ENCODE measurements at places on chromosomes 4 and X.

- no peak overlapping the region for H3K27ac ChIP-seq
- no peak for DNase-seq
- no peaks in the 10 kb centered on the region for H3K27me3 ChIP-seq
- H3K4me1 ChIP-seq = peaks cover 17% of the 10 kb centered on the region
Observed at GRCh38 chr4:148289740-148290139, 152.5 kb downstream of the NR3C2 start.

DNA sequence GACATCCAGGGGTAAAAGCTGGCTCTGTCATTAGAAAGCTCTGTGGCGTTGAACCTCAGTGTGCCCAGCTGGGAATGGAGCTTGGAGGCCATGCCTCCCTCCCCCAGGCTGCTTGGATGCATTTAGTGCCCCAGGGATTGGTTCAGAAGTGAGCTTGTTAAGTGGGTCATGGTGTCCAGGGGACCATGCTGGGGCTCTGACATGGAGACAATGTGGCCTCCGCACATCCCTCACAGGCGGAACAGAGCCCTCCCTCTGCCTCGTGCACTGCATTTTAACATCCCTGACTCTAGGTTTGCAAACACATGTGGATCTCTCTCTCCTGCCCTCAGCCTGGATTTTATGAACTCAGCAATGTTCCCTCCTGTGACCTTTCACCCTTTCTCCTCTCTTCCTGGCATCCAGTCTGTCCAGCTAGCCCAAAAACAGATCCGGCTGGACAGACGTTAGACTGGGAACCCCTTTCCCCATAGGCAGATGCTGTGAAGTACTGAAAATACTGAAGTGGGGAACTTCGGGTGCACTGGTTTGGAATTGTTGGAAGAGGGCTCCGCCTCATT is 81.5 kb downstream of the SORCS2 start:
- H3K27me3 ChIP-seq = no peaks in the 10 kb centered on the region
- H3K4me1 ChIP-seq = no peaks in the 10 kb centered on the region
- H3K4me3 ChIP-seq = no peak overlapping the region
- no peaks in the 10 kb centered on the region for H3K36me3 ChIP-seq
- DNase-seq = no peak

- no peak for DNase-seq
- H3K4me3 ChIP-seq = no peak overlapping the region
- H3K27ac ChIP-seq = no peak overlapping the region
- no peaks in the 10 kb centered on the region for H3K4me1 ChIP-seq
- no peaks in the 10 kb centered on the region for H3K36me3 ChIP-seq
Observed at GRCh38 chr4:69408451-69408850, 87.3 kb downstream of the UGT2B4 start.

DNA sequence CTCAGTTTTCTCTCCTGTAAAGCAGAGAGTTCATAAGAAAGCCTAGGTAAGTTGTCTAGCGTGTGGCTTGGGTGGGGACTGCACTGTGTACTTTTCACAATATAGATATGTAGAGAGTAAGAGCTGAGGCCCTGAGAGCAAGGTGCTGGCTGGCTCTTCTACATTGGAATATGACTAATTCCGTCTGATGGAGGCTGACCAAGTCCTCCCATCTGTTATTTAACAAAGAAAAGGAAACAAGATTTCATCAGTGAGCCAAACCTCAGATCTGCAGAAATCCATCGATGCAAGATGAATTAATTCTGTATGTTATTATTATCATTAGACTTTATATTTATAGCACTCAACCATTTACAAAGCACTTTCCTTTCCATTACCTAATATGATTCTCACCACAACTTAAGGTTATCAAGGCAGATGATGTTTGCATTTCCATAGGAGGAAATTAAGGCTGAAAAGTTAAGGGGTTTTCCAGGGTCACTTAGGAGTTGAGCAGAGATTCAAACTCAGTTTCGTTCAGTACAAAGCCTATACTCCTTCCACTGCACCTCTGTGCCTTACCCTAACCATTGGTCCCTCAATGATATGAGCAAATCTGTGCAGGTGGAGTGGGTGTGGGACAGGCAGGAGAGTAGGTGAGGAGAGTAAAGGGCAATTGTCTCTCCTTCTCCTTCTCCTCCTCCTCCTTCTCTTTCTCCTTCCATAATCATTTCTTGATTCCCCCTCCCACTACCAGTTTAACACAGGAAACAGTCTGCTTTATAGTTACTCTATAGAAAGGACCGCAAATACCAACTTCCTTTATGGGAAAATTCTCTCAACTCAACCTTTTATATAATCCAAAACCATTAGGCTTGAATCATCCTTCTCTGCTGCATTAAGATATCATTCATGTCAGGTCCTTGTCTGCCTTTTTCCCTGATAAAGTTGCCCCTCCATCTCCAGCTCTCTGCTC is 27.6 kb upstream of the SRD5A3 start:
- H3K4me3 ChIP-seq = no peak overlapping the region
- no peaks in the 10 kb centered on the region for H3K36me3 ChIP-seq
- no peaks in the 10 kb centered on the region for H3K27me3 ChIP-seq
- DNase-seq = no peak

DNA sequence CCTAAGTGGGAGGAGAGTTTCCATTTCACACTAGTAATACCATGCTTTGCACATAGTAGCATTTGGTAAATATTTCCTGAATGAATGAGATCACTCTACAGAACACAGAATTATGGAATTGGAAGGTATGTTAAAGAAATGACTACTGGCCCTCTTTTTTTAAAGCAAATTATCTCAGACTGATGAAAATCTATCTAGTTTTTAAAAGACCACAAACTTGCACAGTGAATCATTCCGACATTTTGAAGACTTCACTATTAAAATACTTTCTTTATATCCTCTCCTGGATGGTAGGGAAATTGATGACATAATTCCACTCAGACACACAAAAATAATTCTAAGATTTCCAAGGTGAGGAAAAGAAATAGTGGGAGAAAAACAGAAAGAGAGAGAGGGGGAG is 68.4 kb upstream of the ETNPPL start:
- peaks cover 16% of the 10 kb centered on the region for H3K27me3 ChIP-seq
- H3K36me3 ChIP-seq = no peaks in the 10 kb centered on the region
- H3K27ac ChIP-seq = no peak overlapping the region
- H3K4me1 ChIP-seq = no peaks in the 10 kb centered on the region
- no peak overlapping the region for H3K4me3 ChIP-seq

Measured in adrenal gland (tissue), 19 donors.